K562 (cell line): ENCODE measurements at places on chromosomes 6 and 20.

DNA sequence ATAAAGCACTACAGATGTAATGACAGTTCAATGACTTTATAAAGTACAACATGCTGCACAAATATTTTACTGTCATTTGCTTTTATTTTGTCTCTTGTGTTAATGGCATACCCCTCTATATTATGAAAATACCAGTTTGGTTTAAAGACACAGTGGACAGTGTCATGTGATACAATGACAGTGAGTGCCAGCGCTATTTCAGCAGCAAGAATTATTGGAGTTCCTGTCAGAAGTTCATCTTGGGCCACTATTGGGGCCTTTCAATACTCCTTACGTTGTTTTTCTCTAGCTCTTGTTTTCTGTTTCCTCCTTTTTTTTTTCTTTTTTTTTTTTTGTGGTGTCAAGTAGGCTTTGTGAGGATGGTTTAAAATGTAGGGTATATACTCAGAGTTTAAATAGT, 232.5 kb downstream of the FARS2 start:
- no peak for DNase-seq

- DNase-seq, result no peak
These were observed 3.0 kb downstream of the HLA-A start for GRCh38 chr6:29945281-29945820.

GRCh38 chr20:54382419-54382818, 93.0 kb upstream of the DOK5 start:
- no peak for DNase-seq

GRCh38 chr20:20492521-20493332, 124.8 kb downstream of the INSM1 start:
- DNase-seq, result no peak

DNA sequence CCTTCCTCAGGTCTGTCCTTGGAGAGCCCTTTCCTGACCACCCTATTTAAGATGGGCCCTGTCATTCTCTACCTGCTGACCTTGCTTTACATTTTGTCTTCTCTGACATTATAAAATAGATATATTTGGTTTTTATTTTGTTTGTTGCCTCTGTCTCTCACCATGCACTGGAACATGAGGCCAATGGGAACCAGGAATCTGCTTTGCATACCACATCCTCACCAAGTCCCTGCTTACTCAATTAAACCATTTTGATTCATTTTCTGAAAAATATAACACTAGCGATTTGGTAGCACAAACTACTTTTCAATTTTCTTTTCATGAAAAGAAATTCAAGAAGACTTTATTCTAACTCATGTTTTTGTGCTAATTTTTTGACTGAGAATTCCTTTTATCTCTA, 32.8 kb upstream of the POPDC3 start:
- DNase-seq, result no peak

DNA sequence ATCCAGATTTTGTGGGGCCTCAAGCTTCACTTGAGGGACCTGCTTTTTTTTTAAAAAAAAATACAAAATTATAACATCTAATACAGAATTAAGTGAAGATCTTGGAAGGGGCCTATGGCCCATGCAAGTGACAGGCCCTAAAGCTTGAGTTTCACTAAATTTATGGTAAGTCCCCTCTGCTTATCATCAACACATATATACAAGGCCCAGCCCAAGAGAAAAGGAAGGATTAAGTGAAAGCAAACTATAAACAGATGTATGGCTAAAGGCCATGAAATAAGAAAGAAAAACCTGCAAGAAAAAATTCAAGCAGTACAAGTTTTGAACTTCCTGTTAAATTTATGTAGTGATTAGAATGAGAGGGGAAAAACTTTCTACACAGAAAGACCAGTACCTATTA, 86.8 kb downstream of the CDC40 start:
- no peak for DNase-seq

DNA sequence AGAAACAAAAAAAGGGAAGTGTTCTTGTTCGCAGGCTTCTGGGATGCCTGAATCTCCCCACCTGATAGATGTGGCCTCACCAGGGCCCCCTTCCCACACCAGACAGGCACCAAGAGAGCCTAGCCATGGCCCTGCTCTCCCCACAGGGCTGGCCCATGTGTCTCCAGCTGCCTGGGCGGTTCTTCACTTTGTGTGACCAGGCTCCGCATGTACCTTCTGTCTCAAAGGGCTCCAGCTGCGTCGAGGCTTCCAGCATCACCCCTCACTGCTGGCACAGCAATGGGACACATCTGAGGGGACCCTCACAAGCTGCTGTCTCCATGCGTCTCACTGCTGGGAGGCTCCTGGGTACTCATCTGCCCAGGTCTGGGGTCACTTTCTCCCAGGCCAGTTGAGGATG, 362.9 kb downstream of the ZFAND3 start:
- DNase-seq, result no peak

DNA sequence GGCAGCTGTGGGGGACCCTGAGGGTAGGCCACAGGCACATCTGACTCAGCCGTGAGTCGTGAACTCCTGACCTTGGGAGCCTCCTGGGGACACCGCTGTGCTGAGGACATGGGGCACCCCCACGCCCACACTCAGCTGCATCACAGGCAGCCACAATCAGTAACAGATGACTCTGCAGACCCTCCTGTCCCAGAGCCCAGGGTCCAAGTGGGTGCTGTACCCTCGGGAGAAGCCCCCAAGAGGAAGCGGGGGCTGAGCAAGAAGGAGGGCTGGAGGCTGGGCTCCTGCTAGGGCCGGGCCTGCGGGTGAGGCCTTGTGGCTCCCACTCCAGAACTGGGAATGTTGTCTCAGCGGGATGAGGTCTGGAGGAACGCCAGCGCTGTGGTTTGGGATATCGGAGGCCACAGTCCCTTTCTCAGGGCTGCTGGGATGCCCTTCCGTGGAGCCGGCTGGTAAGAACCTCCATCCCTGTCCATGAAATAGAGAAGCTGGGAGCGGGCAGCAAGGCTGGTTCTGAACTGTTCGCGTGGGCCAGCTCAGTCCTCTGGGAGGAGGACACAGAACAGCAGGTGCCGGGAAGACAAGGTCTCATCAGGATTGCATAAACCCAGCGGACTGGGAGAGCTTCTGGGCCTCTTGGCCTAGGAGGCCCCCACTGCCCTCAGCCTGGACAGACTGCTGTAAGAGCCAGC, 3.1 kb upstream of the LAMA5 start:
- DNase-seq, result peak; percentile 64

DNA sequence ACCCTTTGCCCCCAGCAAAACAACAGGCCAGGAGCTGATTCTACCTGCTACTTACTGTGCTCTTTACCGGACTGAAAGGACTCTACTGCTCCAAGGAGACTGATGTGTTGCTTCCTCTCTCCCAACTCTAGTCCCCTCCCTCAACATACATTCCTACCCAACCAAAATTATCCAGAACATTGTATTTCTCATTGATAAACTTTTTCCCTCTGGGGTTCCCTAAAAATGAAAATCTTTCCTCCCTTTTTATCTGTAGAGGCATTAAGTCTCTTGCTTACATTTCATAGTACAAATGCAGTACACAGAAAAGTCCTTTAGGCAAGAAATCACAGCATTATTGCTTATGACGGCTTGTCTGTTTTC, 940 bp upstream of the HS3ST5 start:
- no peak for DNase-seq
